Ovary (tissue), 10 donors: ENCODE measurements at places on chromosomes 16 and 17. TPM values are rescaled to one million over a fixed set of nuclear protein-coding genes. Genes with fewer than 3 reads are reported as not detected.

DNA sequence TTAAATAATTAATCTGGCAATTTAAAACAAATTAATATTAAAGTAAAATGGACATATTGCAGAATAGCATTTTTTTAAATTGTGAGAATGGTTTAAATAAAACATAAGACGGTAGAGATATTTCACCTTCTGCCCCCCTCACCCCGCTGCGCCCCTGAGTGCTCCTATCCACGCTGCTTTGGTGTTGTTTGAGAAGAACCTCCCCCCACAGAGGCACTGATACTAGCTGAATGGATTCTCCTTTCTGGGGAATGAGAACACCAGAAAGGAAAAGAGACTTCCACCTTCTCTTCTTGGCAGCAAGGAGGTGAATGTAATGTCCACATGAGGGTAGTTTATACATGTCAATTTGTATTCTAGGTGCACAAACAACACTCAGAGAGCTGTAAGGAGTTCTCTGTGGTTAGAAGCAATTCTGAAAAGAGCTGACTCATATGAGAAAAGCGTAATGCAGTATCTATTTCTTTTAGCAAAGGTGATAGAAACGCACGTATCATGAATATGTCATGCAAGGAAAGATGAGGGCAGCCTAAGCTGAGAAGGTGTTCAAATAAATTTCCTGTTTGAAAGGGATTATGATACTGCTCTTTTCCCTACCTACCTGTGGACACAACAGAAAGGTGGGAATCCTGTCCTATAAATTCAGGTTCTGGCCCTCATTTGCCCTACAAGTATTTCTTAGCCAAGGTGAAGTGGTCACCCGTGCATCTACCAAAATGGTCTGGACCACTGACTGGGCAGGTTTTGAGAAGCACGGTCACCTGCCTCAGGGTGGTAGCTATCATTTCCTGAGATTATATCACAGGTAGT, 126.9 kb downstream of the PARN start:
- peaks cover 6% of the 10 kb centered on the region for H3K4me1 ChIP-seq
- H3K27ac ChIP-seq = no peak overlapping the region
- H3K4me3 ChIP-seq = no peak overlapping the region

- DNase-seq = no peak
- H3K27ac ChIP-seq = no peak overlapping the region
- H3K27me3 ChIP-seq = no peaks in the 10 kb centered on the region
Observed at GRCh38 chr17:36614933-36615332, 13.6 kb downstream of the MRM1 start.

GRCh38 chr16:74898659-74899058, 86.3 kb downstream of the WDR59 start:
- H3K27ac ChIP-seq = no peak overlapping the region
- no peaks in the 10 kb centered on the region for H3K36me3 ChIP-seq
- no peaks in the 10 kb centered on the region for H3K27me3 ChIP-seq
- no peak for DNase-seq
- H3K4me1 ChIP-seq = no peaks in the 10 kb centered on the region

DNA sequence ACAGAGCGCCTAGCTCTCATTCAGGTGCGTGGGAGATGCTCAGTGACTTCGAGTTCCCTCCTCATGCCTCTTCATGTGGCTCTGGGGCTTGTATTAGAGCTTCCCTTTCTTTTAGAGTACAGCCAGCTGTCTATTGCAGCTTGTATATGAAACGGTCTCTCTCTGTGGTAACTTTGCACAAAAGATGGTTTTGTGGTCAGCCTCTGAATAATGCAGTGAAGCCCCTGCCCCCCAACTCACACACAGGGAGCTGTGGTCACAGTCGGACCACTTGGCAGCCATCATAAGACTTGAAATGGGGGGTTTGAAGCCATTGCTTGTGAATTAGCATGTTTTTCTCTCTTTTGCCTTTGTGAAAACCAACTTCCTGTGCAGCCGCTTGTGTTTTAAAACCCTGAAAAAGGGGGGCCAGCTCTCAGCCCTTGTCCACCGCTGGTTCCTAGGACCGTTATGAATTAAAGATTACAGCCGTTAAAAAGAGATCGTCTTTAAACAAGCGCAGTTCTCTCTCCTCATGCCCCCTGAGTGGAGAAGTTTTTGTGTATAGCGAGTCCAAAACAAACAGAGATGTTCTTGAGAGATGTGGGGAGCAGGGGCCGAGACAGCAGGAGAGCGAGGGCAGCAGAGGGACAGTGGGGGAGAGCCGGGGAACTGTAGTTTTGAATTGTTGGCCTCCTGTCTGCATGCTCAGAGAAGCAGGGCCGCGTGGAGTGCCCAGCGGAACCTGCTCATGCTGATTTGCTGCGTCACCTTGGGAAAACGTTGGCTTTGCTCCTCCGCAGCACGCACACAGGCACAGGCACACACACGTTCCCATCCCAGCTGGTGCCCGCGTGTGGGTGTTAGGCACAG, 199.0 kb downstream of the MSI2 start:
- DNase-seq = no peak
- no peaks in the 10 kb centered on the region for H3K36me3 ChIP-seq
- peak overlapping the region; percentile 51 for H3K27ac ChIP-seq
- H3K4me3 ChIP-seq = no peak overlapping the region

GRCh38 chr17:80138856-80139426, 8.0 kb downstream of the EIF4A3 start:
- no peak overlapping the region for H3K27ac ChIP-seq
- peaks cover 2% of the 10 kb centered on the region for H3K36me3 ChIP-seq
- DNase-seq = no peak

GRCh38 chr16:67685388-67686112, 18.9 kb downstream of the C16orf86 start:
- H3K27me3 ChIP-seq = no peaks in the 10 kb centered on the region
- H3K27ac ChIP-seq = no peak overlapping the region
- H3K4me1 ChIP-seq = no peaks in the 10 kb centered on the region
- H3K4me3 ChIP-seq = no peak overlapping the region

DNA sequence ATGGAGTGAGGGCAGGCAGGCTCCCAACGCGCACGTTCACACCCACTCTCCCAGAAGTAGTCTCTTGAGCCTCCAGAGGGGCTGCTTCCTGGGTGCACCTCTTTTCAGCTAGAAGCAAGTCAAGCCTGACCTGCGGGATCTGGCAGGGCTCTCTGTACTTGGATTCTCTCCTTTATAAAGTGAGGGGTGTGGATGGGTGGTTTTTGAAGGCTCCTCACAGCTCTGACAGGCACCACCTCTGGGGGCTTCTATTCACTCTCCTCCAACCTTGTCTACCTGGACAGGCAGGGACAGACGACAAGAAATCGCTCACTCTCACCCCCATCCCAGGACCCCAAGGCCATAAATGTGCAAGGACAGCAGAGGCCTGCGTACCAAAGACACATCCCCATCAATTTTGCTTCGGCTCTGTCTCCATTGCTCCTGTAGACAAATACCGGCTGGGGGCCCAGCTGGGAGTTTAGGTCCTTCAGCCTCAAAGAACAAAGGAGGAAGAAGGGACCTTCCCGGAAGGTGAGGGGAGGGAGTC, 814 bp upstream of the DYNLL2 start:
- no peaks in the 10 kb centered on the region for H3K36me3 ChIP-seq
- H3K27me3 ChIP-seq = no peaks in the 10 kb centered on the region

DNA sequence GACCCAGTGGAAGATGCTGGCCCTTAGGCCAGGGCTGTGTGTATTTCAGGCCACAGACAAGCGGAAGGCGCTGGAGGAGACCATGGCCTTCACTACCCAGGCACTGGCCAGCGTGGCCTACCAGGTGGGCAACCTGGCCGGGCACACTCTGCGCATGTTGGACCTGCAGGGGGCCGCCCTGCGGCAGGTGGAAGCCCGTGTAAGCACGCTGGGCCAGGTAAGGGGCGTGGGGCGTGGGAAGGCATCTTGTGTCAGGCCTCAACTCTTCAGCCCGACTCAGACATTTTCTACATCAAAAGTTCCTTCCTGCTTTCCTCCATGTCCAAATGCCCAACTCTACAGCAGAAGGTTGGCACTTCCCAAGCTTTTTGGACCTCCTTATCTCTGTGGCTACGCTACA, 6.0 kb downstream of the ABI3 start:
- H3K27me3 ChIP-seq = no peaks in the 10 kb centered on the region
- no peak for DNase-seq
- H3K4me1 ChIP-seq = no peaks in the 10 kb centered on the region
- no peak overlapping the region for H3K4me3 ChIP-seq

- H3K36me3 ChIP-seq = no peaks in the 10 kb centered on the region
- peak; percentile 52 for DNase-seq
- H3K27me3 ChIP-seq = no peaks in the 10 kb centered on the region
- H3K27ac ChIP-seq = no peak overlapping the region
Observed at GRCh38 chr16:28572696-28573510, 19.2 kb downstream of the SGF29 start.

- H3K4me1 ChIP-seq = peaks cover 6% of the 10 kb centered on the region
- H3K4me3 ChIP-seq = peak overlapping the region; percentile 42
- peak overlapping the region; percentile 83 for H3K27ac ChIP-seq
- peak; percentile 96 for DNase-seq
- H3K27me3 ChIP-seq = no peaks in the 10 kb centered on the region
Observed at GRCh38 chr16:90046971-90047713, 27.9 kb upstream of the DBNDD1 start.

- no peaks in the 10 kb centered on the region for H3K4me1 ChIP-seq
- no peaks in the 10 kb centered on the region for H3K36me3 ChIP-seq
Observed at GRCh38 chr17:1340371-1340770, 59.7 kb downstream of the YWHAE start.

The CD300A gene
- polyA plus RNA-seq = 1.5 TPM

The CDRT15 gene
- polyA plus RNA-seq = not detected

The CYBA gene
- polyA plus RNA-seq = 51.5 TPM
